ENCODE measurements at places on chromosomes 6 and 20. TPM values are rescaled to one million over a fixed set of nuclear protein-coding genes. Genes with fewer than 3 reads are reported as not detected.

The SLPI gene
- 1.0 TPM for total RNA-seq

GRCh38 chr6:113647143-113647889, 209.8 kb upstream of the MARCKS start:
- DNase-seq: no peak

DNA sequence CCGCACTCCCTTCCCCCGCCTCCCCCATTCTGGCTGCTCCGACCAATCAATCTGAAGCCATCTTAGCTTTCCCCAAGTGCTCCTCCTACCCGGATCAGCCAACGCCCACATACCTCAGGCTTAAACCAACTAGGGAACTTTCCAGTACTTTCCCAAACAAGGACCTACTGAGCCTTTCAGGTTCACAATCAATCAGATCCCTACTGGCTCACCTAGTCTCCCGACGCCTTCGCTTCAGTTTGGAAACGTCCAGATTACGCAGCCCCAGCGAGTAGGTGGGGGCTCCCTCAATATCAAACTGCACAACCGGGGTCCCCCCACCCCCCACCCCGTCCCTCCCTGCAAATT, 432 bp downstream of the HSPA1L start:
- peak; percentile 96 for DNase-seq

GRCh38 chr20:23654717-23655116, 17.0 kb upstream of the CST3 start:
- DNase-seq: no peak

GRCh38 chr6:90008189-90008907, 114.1 kb downstream of the GJA10 start:
- no peak for DNase-seq
